ENCODE measurements at places on chromosomes 2 and 18. TPM values are rescaled to one million over a fixed set of nuclear protein-coding genes. Genes with fewer than 3 reads are reported as not detected.

Gene ERLEC1
- 23.8 TPM for total RNA-seq

Gene SDC1
- 45.3 TPM for total RNA-seq

Gene TXNDC2
- total RNA-seq, result not detected

Gene RAD51AP2
- total RNA-seq, result 0.08 TPM

Gene ABCG5
- not detected for total RNA-seq

Gene R3HDM1
- total RNA-seq, result 77.7 TPM

Gene TM4SF20
- not detected for total RNA-seq

Gene B4GALT6
- total RNA-seq, result 37.9 TPM

Gene PTPRN
- 5.2 TPM for total RNA-seq

Gene CXCR1
- not detected for total RNA-seq

Gene DUSP11
- 17.8 TPM for total RNA-seq

Gene CNDP1
- not detected for total RNA-seq

Gene CD207
- not detected for total RNA-seq

Gene METAP1D
- total RNA-seq, result 6.4 TPM

Gene CSRNP3
- total RNA-seq, result 6.7 TPM

Gene NRP2
- total RNA-seq, result 37.8 TPM

Gene INPP5D
- total RNA-seq, result 7.1 TPM

Gene ITM2C
- 367 TPM for total RNA-seq

Gene PDK1
- 18.2 TPM for total RNA-seq

Gene SERPINB11
- not detected for total RNA-seq

Gene MAP3K19
- not detected for total RNA-seq

Gene SP140L
- 0.31 TPM for total RNA-seq

Gene ADAM23
- total RNA-seq, result 21.3 TPM

Gene IL18R1
- total RNA-seq, result not detected

Gene KIAA2012
- total RNA-seq, result not detected

Gene ZSWIM2
- total RNA-seq, result not detected

Gene ACTR1B
- total RNA-seq, result 43.8 TPM

Gene FEV
- not detected for total RNA-seq

Gene GALNT13
- total RNA-seq, result 9.6 TPM

Gene FBXO41
- 14.3 TPM for total RNA-seq

Gene GALR1
- 1.6 TPM for total RNA-seq

Gene ELMOD3
- 6.9 TPM for total RNA-seq

Gene ATF2
- 46.5 TPM for total RNA-seq
